ENCODE measurements at places on chromosomes 13 and 19. TPM values are rescaled to one million over a fixed set of nuclear protein-coding genes. Genes with fewer than 3 reads are reported as not detected.

GRCh38 chr19:14467816-14468215 lies 7.3 kb downstream of the PTGER1 start:
- no peaks in the 10 kb centered on the region for H3K36me3 ChIP-seq
- peaks cover 5% of the 10 kb centered on the region for H3K27me3 ChIP-seq
- H3K27ac ChIP-seq: no peak overlapping the region

TJP3 gene
- 0.99 TPM for total RNA-seq

CEACAM3 gene
- total RNA-seq: 0.59 TPM

DNA sequence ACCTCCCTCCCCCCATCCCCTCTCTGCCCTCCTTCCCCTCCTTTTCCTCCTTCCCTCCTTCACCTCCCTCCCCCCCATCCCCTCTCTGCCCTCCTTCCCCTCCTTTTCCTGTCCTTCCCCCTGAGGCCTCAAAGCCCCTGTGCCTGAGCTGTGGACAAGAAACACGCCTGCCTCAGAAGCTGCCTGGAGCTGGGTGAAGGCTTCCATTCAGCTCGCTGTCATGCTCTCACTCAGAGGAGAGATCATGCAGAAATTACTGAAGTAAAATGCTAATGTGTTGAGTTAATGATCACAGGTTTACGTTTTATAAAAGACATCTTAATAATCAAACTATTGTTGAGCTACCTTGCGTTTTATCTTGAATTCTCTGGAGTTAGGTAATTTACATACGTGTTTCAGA lies 114.5 kb downstream of the ATP11A start:
- no peak overlapping the region for H3K27ac ChIP-seq
- no peak overlapping the region for H3K4me3 ChIP-seq
- no peaks in the 10 kb centered on the region for H3K4me1 ChIP-seq
- peaks cover 13% of the 10 kb centered on the region for H3K36me3 ChIP-seq

DNA sequence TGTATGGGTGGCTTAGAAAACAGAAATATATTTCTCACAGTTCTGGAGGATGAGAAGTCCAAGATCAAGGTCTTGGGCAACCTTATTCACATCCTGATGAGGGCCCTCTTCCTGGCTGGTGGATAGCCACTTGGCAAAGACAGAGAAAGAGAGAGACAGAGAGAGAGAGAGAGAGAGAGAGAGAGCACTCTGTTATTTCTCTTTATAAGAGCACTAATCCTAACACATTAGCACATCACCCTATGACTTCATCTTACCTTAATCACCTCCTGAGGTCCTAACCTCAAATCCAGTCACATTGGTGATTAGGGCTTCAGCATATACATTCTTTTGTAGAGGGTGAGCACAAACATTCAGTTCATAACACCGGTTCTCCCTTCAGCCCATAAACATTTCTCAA lies 430.3 kb downstream of the EFNB2 start:
- no peak overlapping the region for H3K4me3 ChIP-seq
- H3K4me1 ChIP-seq: no peaks in the 10 kb centered on the region
- no peak for DNase-seq
- H3K36me3 ChIP-seq: no peaks in the 10 kb centered on the region
- no peaks in the 10 kb centered on the region for H3K27me3 ChIP-seq

DNA sequence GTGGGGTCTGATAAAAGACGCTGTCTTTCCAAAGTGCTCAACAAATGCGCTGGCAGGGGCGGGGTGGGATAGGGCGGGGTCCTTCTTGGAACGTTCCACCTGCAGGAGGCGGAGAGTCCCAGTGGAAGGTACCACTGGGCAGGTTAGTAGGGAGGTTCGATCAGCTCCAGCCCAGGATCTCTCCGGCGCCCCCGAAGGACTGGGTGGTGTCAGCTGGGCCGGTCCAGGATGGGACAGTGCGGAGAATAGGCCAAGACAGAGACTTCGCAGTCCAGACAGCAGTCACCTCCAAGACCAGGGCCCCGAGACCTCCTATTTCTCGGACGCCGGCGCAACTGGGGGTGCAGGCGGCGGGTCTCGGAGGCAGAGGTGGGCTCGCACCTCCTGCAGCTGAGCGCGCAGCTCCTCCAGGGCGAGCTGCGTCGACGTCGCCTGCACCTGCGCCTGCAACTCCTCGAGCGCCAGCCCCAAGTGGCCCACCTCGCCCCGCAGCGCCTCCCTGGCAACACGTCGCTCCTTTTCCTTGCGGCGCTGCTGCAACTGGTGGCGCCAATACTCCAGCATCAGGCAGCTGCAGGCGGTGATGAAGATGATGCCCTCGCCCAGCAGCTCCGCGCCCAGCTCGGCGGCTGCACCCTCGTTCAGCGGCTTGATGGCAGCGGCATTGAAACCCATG lies 21.6 kb downstream of the VASP start:
- H3K36me3 ChIP-seq: peaks cover 29% of the 10 kb centered on the region
- DNase-seq: no peak
- no peak overlapping the region for H3K27ac ChIP-seq
- peak overlapping the region; percentile 25 for H3K4me3 ChIP-seq

DNA sequence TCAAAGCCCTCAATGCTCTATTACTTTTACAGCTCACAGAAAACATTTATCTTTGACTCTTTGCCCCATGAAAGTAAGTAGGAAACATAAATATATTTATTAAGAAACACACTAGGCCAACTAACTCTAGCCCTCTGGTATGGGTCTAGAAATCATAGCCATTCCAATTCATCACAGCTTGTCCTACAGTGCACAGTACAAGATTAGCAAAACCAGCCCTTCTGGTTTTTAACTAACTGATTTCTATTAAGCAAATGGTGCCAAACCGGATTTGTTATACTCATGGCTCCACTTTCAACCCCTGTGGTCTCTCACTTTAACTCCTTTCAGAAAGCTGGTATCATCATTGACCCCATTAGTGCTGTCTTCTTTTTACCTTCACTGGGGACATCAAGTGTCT lies 5.6 kb upstream of the LRRC63 start:
- peaks cover 3% of the 10 kb centered on the region for H3K27me3 ChIP-seq
- no peaks in the 10 kb centered on the region for H3K4me1 ChIP-seq
- H3K27ac ChIP-seq: no peak overlapping the region
- no peaks in the 10 kb centered on the region for H3K36me3 ChIP-seq
- DNase-seq: no peak

GRCh38 chr13:112885782-112886268 lies 83.2 kb upstream of the MCF2L start:
- H3K4me1 ChIP-seq: no peaks in the 10 kb centered on the region
- no peaks in the 10 kb centered on the region for H3K36me3 ChIP-seq
- no peak overlapping the region for H3K4me3 ChIP-seq
- no peak overlapping the region for H3K27ac ChIP-seq
- DNase-seq: peak; percentile 82
- H3K27me3 ChIP-seq: no peaks in the 10 kb centered on the region

DNA sequence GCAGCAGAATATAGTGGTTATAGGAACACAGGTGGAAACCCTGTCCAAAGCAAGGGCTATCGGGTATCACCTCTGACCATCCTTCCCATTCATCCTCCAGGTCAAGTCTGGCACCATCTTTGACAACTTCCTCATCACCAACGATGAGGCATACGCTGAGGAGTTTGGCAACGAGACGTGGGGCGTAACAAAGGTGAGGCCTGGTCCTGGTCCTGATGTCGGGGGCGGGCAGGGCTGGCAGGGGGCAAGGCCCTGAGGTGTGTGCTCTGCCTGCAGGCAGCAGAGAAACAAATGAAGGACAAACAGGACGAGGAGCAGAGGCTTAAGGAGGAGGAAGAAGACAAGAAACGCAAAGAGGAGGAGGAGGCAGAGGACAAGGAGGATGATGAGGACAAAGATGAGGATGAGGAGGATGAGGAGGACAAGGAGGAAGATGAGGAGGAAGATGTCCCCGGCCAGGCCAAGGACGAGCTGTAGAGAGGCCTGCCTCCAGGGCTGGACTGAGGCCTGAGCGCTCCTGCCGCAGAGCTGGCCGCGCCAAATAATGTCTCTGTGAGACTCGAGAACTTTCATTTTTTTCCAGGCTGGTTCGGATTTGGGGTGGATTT lies 2.1 kb upstream of the RAD23A start:
- peak overlapping the region; percentile 98 for H3K27ac ChIP-seq
- H3K27me3 ChIP-seq: no peaks in the 10 kb centered on the region
- peaks cover 38% of the 10 kb centered on the region for H3K4me1 ChIP-seq
- peaks cover 17% of the 10 kb centered on the region for H3K36me3 ChIP-seq

MEIOSIN gene
- total RNA-seq: not detected

KIRREL2 gene
- not detected for total RNA-seq

LMTK3 gene
- total RNA-seq: 0.06 TPM

NLRP7 gene
- total RNA-seq: not detected

CPB2 gene
- total RNA-seq: not detected

KCNJ14 gene
- total RNA-seq: 1.1 TPM

DNA sequence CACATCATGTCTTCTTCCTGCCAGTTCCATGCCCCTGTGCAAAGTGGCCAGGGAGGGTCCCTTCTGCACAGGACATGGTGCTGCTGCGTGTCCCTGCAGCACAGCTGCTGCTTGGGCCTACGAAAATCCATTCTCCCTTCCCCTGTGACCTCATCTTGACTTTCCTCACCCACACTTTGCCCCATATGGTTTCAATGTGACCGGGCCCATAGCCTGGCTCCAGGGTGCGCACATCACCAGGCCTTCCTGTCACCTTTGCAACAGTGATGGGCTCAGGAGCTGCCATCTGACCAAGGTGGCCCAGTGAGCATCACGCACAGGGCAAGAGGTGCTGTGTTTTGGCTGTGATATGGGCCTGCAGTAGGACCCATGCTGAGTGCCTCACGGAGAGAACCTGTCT lies 10.8 kb downstream of the PPP1R12C start:
- no peak overlapping the region for H3K27ac ChIP-seq
- DNase-seq: no peak
- no peaks in the 10 kb centered on the region for H3K4me1 ChIP-seq
- no peak overlapping the region for H3K4me3 ChIP-seq
- no peaks in the 10 kb centered on the region for H3K27me3 ChIP-seq

DCLK1 gene
- total RNA-seq: 4.4 TPM

FCER2 gene
- total RNA-seq: 0.34 TPM

ZNF613 gene
- 2.4 TPM for total RNA-seq

GRCh38 chr13:81058211-81058915 lies 717.4 kb upstream of the SPRY2 start:
- no peak overlapping the region for H3K27ac ChIP-seq
- H3K36me3 ChIP-seq: no peaks in the 10 kb centered on the region
- H3K27me3 ChIP-seq: no peaks in the 10 kb centered on the region
- DNase-seq: no peak
- H3K4me1 ChIP-seq: no peaks in the 10 kb centered on the region
- H3K4me3 ChIP-seq: no peak overlapping the region

DNA sequence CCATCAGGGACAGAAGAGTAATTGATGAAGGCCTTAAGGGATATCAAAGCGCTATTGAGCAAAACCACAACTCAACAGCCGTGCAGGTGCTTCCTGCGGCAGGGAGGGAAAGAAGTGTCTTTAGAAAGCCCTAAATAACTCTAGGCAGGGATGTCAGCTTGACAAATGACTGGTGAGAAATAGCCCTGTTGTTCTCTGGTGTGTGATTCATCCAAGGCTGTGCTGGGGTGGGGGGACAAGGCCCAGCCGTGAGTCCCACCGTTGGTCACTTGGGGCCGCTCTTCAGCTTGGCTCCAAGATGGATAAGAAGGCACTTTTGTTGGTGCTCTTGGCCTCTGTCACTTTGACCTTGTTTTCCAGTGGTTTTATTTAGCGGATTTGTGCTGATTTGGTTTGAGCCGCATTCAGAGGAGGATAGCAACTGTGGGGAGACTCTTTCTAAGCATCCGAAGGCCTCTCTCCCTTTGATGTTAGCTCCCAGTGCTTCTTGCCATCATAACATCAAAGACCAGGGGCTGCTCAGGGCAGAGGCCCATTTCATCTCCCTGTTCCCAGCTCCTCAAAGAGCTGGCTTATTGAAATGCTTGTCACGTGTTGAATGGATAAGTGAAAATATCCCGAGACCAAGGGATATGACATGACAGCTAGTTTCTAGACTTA lies 130.3 kb upstream of the SERP2 start:
- H3K4me1 ChIP-seq: no peaks in the 10 kb centered on the region
- no peak overlapping the region for H3K4me3 ChIP-seq
- peak; percentile 67 for DNase-seq

- no peak overlapping the region for H3K4me3 ChIP-seq
- no peak for DNase-seq
- H3K27ac ChIP-seq: no peak overlapping the region
- peaks cover 37% of the 10 kb centered on the region for H3K36me3 ChIP-seq
- H3K4me1 ChIP-seq: peaks cover 7% of the 10 kb centered on the region
These were observed 15.9 kb upstream of the EFNB2 start for GRCh38 chr13:106551350-106551749.

- H3K27me3 ChIP-seq: peaks cover 35% of the 10 kb centered on the region
- no peaks in the 10 kb centered on the region for H3K4me1 ChIP-seq
- H3K36me3 ChIP-seq: no peaks in the 10 kb centered on the region
- DNase-seq: no peak
- no peak overlapping the region for H3K4me3 ChIP-seq
These were observed 30.3 kb upstream of the SEMA6B start for GRCh38 chr19:4589579-4590410.

GRCh38 chr13:39036212-39036611 lies 1.7 kb downstream of the PROSER1 start:
- peaks cover 7% of the 10 kb centered on the region for H3K36me3 ChIP-seq
- DNase-seq: no peak
- no peak overlapping the region for H3K27ac ChIP-seq
- peaks cover 31% of the 10 kb centered on the region for H3K4me1 ChIP-seq
- no peaks in the 10 kb centered on the region for H3K27me3 ChIP-seq
- peak overlapping the region; percentile 95 for H3K4me3 ChIP-seq

- H3K27ac ChIP-seq: peak overlapping the region; percentile 99
- peak overlapping the region; percentile 97 for H3K4me3 ChIP-seq
- H3K36me3 ChIP-seq: peaks cover 45% of the 10 kb centered on the region
- H3K27me3 ChIP-seq: no peaks in the 10 kb centered on the region
These were observed 536 bp downstream of the UBA2 start for GRCh38 chr19:34428549-34429285.
